ENCODE measurements at places on chromosomes 3 and 15. TPM values are rescaled to one million over a fixed set of nuclear protein-coding genes. Genes with fewer than 3 reads are reported as not detected.

OIP5 gene
- 12.2 TPM for polyA plus RNA-seq

MCF2L2 gene
- polyA plus RNA-seq: 0.26 TPM

CHL1 gene
- polyA plus RNA-seq: not detected

KLHL6 gene
- 0.08 TPM for polyA plus RNA-seq

DENND6A gene
- polyA plus RNA-seq: 10.3 TPM

LXN gene
- polyA plus RNA-seq: 6.8 TPM

NR2E3 gene
- 0.03 TPM for polyA plus RNA-seq

SOX14 gene
- not detected for polyA plus RNA-seq

ABI3BP gene
- polyA plus RNA-seq: 0.24 TPM

ACAN gene
- 0.10 TPM for polyA plus RNA-seq

GOLGA8G gene
- not detected for polyA plus RNA-seq

MYD88 gene
- 20.4 TPM for polyA plus RNA-seq

ACOX2 gene
- 0.74 TPM for polyA plus RNA-seq

SNRPN gene
- polyA plus RNA-seq: 92.4 TPM

GMNC gene
- polyA plus RNA-seq: not detected

LAMB2 gene
- polyA plus RNA-seq: 150 TPM

Data from mammary epithelial cell (primary cell).